ENCODE measurements at places on chromosomes 7 and 10. TPM values are rescaled to one million over a fixed set of nuclear protein-coding genes. Genes with fewer than 3 reads are reported as not detected.

IGFBP3 gene
- 164 TPM for total RNA-seq

RSPH10B gene
- 0.10 TPM for total RNA-seq

EIF5AL1 gene
- 0.54 TPM for total RNA-seq

ZNF239 gene
- 16.4 TPM for total RNA-seq

ZNF853 gene
- not detected for total RNA-seq

CTAGE8 gene
- 2.6 TPM for total RNA-seq

NAT16 gene
- total RNA-seq, result not detected

SLC13A4 gene
- total RNA-seq, result not detected

CCL24 gene
- not detected for total RNA-seq

PILRB gene
- total RNA-seq, result 56.2 TPM

CALHM2 gene
- 4.2 TPM for total RNA-seq

CYP2C9 gene
- not detected for total RNA-seq

TMEM26 gene
- total RNA-seq, result not detected

FFAR4 gene
- total RNA-seq, result not detected

RABGEF1 gene
- 49.5 TPM for total RNA-seq

ASB15 gene
- not detected for total RNA-seq

LIPK gene
- total RNA-seq, result not detected

EEPD1 gene
- 0.37 TPM for total RNA-seq

FGFR2 gene
- total RNA-seq, result 3.0 TPM

SEMA3C gene
- total RNA-seq, result 91.0 TPM

CLDN12 gene
- 39.2 TPM for total RNA-seq

TMEM140 gene
- total RNA-seq, result not detected

LUC7L2 gene
- total RNA-seq, result 138 TPM

SLC13A1 gene
- not detected for total RNA-seq

MOGAT3 gene
- not detected for total RNA-seq

PRF1 gene
- total RNA-seq, result not detected

C10orf53 gene
- not detected for total RNA-seq

STK31 gene
- not detected for total RNA-seq

UPK3BL1 gene
- 22.6 TPM for total RNA-seq

ENTPD1 gene
- total RNA-seq, result not detected

SPDYE2 gene
- 0.22 TPM for total RNA-seq

ZP3 gene
- total RNA-seq, result 5.6 TPM

TAS2R41 gene
- not detected for total RNA-seq

UTF1 gene
- not detected for total RNA-seq

FGF8 gene
- total RNA-seq, result not detected

AS3MT gene
- total RNA-seq, result 0.25 TPM

SLC16A12 gene
- total RNA-seq, result 0.09 TPM

RBAK gene
- 14.6 TPM for total RNA-seq

SRRM3 gene
- total RNA-seq, result 0.70 TPM

ADGRA1 gene
- not detected for total RNA-seq

APBB1IP gene
- not detected for total RNA-seq

CYP3A7 gene
- not detected for total RNA-seq

SAMD9L gene
- total RNA-seq, result 3.9 TPM

CTTNBP2 gene
- 0.17 TPM for total RNA-seq

ZNF467 gene
- 3.2 TPM for total RNA-seq

ACADSB gene
- 15.7 TPM for total RNA-seq

EPO gene
- not detected for total RNA-seq

ZC3HAV1L gene
- total RNA-seq, result 10.9 TPM

CDH23 gene
- 0.07 TPM for total RNA-seq

STOX1 gene
- not detected for total RNA-seq

FKBP6 gene
- not detected for total RNA-seq

ZFAND4 gene
- total RNA-seq, result 4.9 TPM

LEP gene
- not detected for total RNA-seq

BUD23 gene
- 71.5 TPM for total RNA-seq

LIPJ gene
- not detected for total RNA-seq

HOGA1 gene
- 0.88 TPM for total RNA-seq

TRIL gene
- total RNA-seq, result not detected
